ENCODE measurements at places on chromosomes 12 and 14. TPM values are rescaled to one million over a fixed set of nuclear protein-coding genes. Genes with fewer than 3 reads are reported as not detected.

DNA sequence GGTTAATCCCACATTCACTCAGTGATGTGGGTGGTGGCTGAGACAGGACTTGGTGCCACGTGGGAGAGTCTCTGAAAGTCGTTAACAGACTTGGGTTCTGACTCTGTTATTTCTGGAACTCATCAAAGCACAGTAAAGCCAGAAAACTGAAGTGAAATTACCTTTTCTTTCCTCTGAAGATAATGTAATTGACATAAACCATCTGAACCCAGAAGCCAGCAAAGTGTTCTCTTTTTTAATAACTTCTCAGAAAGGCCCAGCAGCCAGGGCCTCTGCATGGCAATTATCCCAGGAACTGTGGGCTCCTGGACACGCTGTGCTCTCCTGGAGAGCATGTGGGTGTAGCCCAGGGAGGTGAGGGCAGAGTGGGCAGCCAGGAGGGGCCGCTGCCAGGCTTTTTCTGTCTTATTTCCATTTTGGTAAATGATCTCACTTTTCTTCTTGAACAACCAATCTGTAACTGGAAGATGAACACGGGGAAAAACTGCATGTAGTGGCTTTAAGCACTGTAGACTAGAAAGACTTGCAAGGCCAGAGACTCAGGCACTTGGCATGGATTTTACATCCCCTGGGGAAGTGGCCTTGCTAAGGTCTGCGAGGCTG, 444.1 kb upstream of the TMEM132C start:
- no peak for DNase-seq

GRCh38 chr12:124541322-124541721, 26.1 kb downstream of the NCOR2 start:
- DNase-seq = no peak

GRCh38 chr12:32881702-32882101, 14.9 kb downstream of the PKP2 start:
- DNase-seq = no peak

- DNase-seq = no peak
Measured at GRCh38 chr12:50333441-50333840, 50.1 kb upstream of the LIMA1 start.

DNA sequence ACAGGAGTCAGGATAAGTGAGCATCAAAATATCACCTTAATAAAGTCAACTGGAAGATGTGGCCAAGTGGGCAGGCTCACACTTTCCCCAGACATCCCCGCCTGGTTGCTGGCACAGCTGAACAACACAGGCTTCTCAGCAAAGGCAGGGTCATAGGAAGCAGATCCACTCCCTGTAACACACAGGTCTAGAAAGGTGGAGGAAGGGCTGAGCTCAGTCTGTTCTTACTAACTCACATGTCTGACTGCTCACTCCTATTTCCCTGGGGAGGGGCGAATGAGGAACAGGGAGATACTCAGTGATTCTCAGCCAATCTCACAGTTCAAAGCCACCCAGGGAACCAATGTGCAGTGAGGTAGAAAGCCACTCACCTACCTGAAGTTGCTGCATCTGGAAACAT, 45.0 kb upstream of the AMN1 start:
- no peak for DNase-seq

DNA sequence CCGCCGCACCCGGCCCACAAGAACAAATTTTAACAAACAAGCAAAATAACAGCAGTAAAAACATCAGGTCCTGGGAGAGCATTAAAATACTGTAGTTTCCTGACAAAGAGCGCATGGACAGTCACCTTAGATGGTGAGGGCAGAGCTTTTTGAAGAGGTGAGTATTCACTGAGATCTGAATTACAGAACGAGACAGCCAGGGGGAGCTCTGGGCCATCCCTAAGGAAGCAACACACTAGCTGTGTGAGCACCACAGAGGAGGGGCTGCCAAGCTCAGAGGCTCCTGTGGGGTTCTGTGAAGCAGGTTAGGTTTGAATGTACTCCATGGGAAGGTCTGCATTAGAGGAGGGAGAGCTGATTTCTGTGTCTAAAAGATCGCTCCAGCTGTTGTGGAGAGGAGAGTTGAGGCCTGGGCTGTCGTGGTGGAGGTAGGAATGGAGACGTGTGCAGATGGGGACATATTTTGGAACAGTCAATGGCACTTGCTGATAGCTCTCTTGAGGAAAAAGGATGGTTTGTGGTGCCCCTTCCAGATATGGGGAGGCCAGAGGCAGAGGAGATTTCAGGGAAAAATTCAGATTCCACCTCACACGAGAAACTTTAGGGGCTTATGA, 72.9 kb downstream of the TRAFD1 start:
- peak; percentile 65 for DNase-seq

DNA sequence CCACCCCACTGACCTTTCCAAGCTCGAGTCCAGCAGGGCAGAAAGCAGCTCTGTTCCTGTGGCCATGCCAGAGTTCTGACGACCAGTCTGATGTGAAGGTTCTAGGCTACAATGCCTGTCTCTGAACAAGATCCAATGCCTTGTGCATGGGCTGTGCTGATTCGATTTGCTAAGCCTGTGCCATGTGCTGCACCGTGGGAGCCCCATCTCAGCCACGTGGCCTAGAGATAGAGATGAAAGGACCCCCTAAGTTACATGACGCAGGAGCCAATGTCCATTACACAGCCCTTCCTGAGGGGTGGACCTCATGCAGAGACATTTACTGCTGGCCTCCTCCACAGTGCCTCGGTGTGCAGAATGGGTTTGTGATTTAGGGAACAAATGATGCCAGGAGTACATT, 256.0 kb downstream of the SLC15A4 start:
- no peak for DNase-seq

GRCh38 chr14:32212833-32213232, 9.8 kb upstream of the RNU6-8 start:
- DNase-seq = no peak

DNA sequence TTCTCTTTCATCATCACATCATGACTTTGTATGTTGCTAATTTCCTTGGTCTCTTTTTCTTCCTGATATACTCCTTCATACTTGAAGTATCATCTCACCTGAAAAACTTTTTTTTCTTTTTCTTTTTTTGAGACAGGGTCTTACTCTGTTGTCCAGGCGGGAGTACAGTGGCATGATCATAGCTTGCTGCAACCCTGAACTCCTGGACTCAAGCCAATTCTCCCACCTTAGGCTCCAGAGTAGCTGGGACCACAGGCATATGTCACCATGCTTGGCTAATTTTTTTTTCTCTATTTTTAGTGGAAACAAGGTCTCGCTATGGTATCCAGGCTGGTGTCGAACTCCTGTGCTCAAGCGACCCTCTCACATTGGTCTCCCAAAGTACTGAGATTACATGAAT, 107.6 kb downstream of the RALGAPA1 start:
- no peak for DNase-seq

DNA sequence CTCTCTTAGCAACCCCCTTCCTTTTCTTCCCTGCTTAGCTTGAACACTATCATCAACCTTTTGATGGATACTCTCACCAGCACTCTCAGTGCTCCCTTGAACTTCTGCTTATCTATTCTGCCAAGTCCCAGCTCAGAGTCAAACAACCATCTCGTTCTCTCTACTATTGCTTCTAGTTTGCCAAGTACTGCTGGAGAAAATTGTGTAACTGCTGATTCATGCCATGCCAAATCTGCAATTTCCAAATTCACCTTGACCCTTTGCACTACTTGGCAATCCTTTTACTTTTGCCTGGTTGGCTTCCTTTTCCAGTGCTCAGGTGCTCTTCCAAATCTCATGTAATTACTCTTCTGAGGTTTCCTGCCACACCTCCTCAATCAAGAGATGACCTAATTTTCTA, 2.8 kb upstream of the CCDC196 start:
- DNase-seq = no peak

DNA sequence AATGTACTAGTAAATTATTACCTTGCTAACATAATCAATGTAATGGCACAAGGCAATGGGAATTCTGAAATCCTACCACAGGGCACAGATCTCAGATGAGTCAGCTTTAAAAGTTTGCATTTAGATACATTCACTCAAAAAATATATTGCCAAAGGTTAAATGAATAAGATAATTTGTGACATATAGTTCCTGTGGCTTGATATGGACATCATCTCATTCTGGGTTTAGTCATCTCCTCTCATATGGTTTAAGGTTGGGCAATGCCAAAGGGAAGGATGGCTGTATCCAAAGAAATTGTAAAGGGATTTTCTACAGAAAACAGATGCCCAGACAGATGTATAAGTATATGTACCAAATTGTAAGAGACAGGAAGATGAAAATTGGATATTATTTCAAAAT, 1065.0 kb downstream of the LRFN5 start:
- DNase-seq = no peak

DNA sequence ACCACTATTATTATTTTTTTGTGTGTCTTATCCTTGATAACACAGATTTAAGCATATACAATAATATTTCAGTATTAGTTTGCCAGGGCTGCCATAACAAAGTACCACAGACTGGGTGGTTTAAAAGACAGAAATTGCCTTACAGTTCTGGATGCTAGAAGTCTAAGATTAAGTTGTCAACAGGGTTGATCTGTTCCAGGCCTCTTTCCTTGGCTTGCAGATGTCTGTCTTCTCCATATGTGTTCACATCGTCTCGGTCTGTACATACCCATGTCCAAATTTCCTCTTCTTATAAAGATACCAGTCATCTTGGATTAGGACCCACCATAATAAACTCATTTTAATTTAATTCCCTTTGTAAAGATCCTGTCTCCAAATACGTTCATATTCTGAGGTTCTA, 204.8 kb downstream of the SOX5 start:
- no peak for DNase-seq

- no peak for DNase-seq
Measured at GRCh38 chr12:27900920-27901879, 71.3 kb downstream of the PTHLH start.

DNA sequence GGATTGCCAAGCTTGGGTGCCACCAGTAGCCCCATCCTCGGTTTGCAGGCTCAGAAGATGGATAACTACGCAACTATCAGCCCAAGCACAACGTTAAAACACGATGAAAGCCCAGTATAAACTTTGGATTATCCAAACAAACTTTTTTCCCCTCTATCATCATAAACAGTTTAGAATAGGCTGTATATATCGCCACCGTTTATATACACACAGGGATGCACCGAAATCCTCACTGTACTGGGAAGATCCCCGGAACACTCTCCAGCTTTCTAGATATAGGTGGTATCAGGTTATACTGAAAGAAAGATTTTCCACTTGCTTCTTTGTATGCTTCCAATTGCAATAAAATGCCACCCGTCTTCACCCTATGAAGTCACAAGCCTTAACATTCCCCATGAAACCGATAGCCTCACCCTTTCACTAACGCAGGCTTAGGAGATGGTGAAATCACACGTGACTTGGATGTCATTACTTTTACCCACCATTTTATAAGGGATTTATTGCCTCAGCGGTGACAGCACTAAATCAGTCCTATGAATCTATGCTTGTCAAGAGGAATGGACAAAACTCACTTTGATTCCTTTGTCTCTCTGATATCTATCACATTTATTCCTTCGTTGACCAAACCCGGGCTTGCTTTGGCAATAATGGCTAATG, 207.6 kb upstream of the FOXN3 start:
- DNase-seq = peak; percentile 5

DNA sequence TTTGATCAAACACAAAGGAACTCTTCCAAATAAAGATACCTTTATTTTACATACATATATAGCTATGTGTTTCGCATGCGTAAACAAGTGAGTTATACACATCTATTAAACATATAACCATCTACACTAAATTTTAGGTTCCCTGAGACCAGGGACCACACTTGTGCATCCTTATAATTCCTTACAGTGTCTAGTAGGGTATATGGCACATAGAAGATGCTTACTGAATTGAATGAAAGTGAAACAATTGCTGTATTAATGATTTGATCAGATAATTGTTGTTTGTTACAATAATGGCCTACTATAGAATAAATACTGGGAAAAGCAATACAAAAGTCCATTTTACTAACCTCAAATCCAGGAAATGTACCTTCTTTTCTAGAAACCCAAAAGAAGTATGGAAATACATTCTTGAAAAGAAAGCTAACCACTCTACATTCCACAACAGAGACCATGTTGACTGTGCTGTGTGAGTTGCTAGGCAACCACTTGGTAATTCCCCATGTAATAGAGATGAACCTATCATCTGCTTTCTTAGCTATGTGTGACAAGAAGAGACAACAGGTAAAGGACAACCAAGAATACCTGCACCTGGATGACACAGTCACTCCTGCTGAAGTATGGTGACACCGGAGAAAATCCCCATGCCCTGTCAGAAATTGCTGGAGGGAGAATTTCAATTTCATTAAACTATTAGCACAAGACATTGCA, 11.9 kb upstream of the CIPC start:
- DNase-seq = peak; percentile 75

DNA sequence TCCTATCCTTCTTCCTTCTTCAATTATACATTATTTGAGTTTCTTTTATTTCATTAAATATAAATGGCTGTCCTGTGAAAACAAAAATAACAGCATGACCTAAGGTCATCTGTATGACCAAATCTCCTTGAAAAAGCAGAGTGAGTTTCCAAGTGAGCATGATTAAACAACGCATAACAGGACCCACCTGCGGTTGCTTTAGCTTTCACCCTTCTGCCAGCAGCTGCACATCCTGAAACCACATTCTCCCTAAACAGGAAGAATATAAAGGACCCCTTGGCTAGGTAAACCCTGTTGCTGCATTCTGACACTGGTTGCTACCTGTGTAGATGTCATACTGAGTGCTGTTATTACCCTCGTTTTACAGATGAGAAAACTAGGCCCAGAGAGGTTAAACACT, 42.8 kb upstream of the CPM start:
- DNase-seq = no peak

DNA sequence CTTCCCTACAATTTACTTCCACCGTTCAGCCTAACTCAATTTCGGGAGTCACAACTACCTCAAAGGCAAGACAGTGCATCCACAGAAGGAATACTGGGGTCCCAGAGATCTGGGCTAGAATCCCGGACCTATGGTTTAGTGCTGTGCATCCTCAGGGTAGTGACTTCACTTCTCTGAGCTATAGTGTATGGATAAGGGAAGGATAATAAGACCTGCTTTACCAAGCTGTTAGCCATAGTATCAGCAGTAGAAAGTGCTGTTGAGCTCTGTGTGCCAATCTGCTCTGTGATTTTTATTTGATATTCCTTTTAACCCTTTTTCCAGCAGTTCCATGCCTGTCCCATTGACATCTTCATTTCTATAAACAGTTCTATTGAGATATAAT, 1044.3 kb downstream of the BCL11B start:
- no peak for DNase-seq

The FAR2 gene
- 4.8 TPM for polyA plus RNA-seq

The VDR gene
- polyA plus RNA-seq = 0.49 TPM

The KRT84 gene
- not detected for polyA plus RNA-seq

Measured in brain (organoid and tissue), 16 donors.